Stimulated activated CD4-positive, alpha-beta T cell treated with anti-CD3 and anti-CD28 coated beads, Interleukin-1b, Interleukin-23, amount 100 ng/mL, for 4 hours (primary cell): ENCODE measurements at places on chromosomes 6 and 20.

GRCh38 chr6:148703900-148704299 lies 42.9 kb upstream of the UST start:
- no peak for DNase-seq

GRCh38 chr6:138953451-138953850 lies 34.6 kb downstream of the REPS1 start:
- DNase-seq: no peak

DNA sequence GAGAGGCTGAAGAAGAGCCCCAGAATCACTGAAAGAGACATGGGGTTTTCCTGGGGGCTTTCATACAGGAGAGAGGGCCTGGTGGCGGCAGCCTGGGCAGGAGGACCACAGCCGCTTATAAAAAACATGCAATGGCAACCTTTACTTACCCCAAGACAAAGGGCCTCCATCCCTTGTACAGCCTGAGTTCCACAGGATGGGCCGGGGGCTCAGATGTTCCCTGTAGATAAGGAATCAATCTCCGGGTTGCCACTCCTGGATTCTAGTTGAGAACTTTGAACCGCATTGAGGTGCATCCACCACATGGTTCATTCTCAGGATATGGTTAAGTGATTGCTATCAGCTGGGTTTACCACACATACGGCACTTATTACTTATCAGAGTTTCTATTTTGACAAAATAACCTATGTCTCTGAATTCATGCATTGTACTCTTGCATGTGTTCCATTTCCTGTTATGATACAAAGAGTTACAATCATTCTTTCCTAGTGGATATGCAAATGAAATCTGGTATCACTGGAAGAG lies 677.6 kb downstream of the KIF16B start:
- no peak for DNase-seq

GRCh38 chr6:155418017-155418761 lies 37.5 kb downstream of the NOX3 start:
- peak; percentile 57 for DNase-seq

- no peak for DNase-seq
These were observed 7.9 kb downstream of the SRSF6 start for GRCh38 chr20:43465625-43465943.

- no peak for DNase-seq
These were observed 18.4 kb upstream of the SLC22A1 start for GRCh38 chr6:160102956-160103824.

GRCh38 chr6:133115946-133116345 lies 125.2 kb upstream of the EYA4 start:
- no peak for DNase-seq
